ENCODE measurements at places on chromosomes 3 and 15.

DNA sequence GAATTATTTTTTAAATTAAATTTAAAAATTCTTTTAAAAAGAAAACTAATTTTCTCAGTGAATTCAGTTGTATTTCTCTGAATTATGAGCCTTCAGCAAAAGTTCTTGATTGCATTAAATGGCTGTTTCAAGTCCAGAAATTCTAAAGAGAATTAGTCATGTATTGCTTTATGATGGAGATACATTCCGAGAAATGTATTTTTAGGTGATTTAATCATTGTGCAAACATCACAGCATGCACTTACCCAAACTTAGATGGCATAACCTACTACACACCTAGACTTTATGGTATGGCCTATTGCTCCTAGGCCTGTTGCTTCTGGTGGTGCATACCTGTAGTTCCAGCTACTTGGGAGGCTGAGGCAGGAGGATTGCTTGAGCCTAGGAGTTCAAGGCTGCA is 44.3 kb upstream of the GCNT3 start:
- no peak for DNase-seq

- DNase-seq, result no peak
Observed at GRCh38 chr3:194381460-194381875, 11.9 kb upstream of the LRRC15 start.

- DNase-seq, result no peak
Observed at GRCh38 chr3:79187426-79187825, 580.4 kb downstream of the ROBO1 start.

DNA sequence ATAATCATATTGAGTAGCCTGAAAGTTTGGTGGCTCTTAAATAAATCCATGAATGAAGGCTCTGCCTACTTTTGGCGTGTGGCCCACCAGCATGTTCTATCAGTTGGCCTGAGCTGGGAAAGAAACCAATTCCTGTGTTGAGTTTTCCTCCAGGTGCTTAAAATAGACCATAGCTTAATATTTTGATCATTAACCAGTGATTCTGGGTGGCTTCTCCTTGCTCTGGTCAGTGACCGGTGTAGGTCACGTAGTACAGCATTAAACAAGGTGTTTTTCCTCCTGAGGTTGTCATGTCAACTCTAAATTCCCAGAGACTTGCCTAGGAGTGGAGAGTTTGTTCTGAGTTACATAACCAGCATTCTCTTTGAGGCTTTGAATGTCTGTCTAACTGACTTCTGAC is 1.3 kb downstream of the HHLA2 start:
- no peak for DNase-seq

- no peak for DNase-seq
Observed at GRCh38 chr3:16890597-16891333, 6.0 kb downstream of the PLCL2 start.

DNA sequence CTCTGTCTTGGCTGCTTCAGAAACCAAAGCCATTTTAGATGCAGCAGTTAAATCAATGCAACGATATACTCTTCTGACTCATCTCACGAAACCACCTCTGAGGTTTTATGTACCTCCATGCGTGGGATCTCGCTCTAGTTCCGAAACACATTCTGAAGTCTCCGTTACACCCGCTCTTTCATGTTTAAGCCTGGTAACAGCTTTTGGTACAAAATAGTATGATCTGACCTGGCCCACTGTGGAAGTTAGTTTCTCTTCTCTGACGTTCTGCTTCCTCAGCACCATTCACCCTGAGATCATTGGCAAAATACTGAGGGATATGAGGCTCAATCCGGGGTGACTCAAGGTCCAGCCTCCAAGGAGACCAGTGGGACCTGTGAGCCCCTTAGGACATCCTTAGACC is 121.9 kb downstream of the TMEM266 start:
- no peak for DNase-seq

- DNase-seq, result no peak
Observed at GRCh38 chr15:65339920-65340319, 35.4 kb downstream of the RNU5B-1 start.

- DNase-seq, result no peak
Observed at GRCh38 chr15:53511175-53511574, 248.3 kb downstream of the WDR72 start.

DNA sequence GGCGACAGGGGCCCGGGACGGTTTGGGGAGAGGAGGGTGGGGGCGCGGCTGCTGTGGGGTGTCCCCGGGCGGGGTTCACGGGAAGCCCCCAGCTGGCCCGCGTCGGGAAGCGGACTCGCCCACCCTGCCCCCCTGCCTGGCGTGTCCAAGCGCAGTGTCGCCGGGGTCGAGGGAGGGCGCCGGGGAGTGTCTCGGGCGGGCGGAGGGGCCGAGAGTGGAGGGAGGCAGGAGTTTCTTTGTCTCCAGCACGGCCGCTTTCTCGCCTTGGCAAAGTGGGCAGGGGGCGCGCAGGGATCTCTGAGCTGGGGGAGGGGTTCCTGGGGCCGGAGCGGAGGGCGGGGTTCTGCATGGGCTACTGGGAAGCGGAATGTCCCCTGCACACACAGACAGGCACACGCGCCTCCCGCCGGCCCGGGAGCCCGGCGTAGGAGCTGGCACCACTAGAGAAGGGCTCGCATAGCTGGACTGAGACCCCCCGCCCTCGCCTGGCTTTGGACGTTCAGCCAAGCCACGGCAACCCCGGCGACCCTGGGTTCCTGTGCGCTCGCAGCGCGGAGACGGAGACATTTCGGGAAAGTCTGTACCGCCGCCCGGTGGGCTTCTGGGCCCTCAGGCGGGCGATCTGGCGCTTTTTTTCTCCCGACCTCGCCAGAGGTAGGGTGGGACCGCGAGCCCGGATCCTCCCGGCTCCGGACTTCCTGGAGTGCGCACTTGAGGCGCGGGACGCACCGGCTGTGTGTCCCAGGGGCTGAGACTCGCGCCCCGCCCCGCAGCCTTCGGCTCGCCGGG is 822 bp downstream of the ST8SIA2 start:
- DNase-seq, result no peak

DNA sequence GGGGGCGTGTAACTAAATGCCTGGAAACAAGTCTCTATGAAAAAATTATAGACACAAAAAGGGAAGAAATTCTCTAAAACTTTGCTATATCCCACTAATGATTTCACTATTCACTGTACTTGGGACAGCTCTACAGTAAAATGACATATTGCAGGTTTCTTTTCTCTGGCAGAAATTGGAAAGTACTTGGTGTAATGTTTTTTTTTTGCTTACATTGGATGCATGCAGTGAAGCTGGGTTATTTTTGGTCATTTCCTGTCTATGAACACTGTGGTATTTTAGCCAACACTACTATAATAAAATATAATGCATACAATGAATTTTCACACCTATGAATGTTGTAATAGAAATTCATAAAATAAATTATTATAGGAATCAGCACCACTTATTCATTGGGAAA is 109.7 kb downstream of the LRRC49 start:
- DNase-seq, result no peak

- no peak for DNase-seq
Observed at GRCh38 chr15:85821545-85821944, 26.8 kb upstream of the KLHL25 start.

GRCh38 chr3:69761896-69762767 is 22.9 kb downstream of the MITF start:
- no peak for DNase-seq

DNA sequence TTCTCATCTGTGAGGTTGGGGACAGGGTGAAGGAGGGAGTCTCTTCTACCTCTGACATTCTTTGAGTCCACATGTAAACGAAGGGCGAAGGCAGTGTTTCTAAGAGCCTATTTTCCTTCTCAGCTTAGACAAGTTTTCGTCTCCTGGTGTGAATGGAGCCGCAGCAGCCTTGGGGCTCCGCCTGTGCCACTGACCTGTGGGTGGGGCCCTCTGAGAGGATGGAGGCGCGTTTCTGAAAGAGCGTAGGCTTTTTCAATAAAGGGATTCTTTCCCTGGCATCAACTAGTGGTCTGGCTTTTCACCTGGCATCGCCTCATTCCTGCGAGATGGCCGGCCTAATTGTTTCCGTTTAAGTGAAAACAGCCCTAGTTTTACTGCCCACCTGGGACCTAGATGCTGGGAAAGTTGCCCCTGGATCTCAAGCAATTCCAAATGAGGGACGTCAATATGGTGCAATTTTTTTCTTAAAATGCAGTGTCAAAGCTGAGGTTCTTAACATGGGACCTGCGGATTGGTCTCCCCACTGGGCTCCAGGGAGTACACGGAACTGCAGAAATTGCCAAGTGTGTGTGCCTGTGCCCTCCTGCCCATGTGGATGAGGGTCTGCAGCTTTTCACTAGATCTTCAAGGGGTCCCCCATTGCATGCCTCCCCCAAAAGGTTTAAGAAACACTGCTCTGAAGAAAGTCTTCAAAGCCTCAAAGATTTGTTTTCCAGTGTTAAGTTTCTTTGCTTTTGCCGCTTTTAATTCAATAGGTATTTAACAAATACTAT is 958 bp downstream of the GLDN start:
- DNase-seq, result no peak
